ENCODE measurements at places on chromosomes 7 and 10. TPM values are rescaled to one million over a fixed set of nuclear protein-coding genes. Genes with fewer than 3 reads are reported as not detected.

The XPNPEP1 gene
- 89.2 TPM for total RNA-seq

The VPS50 gene
- 32.6 TPM for total RNA-seq

The MSMB gene
- total RNA-seq = not detected

The SDK1 gene
- 0.68 TPM for total RNA-seq

The DPP6 gene
- total RNA-seq = 1.3 TPM

GRCh38 chr10:98638920-98639319 lies 192.2 kb upstream of the HPS1 start:
- no peak for DNase-seq

GRCh38 chr7:24773646-24774045 lies 16.4 kb upstream of the GSDME start:
- DNase-seq = no peak

DNA sequence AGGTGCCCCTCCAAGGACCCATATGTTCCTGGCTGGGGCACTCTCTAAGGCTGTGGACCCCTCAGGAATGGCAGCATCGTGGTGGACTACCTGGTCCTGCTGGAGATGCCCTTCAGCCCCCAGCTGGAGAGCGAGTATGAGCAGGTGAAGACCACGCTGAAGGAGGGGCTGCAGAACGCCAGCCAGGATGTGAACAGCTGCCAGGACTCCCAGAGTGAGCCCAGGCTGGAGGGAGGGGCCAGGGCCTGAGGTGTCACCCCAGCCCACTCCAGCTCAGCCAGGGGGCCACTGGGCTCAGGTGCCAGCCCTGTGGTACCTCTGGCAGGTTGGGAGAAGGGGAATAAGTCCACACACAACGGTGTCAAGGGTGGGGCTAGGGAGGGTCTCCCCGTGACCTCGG lies 4.7 kb upstream of the MUC12 start:
- no peak for DNase-seq

- peak; percentile 75 for DNase-seq
Measured at GRCh38 chr7:137681657-137682562, 164.9 kb downstream of the DGKI start.

GRCh38 chr7:84228526-84228925 lies 33.9 kb upstream of the SEMA3A start:
- DNase-seq = no peak

DNA sequence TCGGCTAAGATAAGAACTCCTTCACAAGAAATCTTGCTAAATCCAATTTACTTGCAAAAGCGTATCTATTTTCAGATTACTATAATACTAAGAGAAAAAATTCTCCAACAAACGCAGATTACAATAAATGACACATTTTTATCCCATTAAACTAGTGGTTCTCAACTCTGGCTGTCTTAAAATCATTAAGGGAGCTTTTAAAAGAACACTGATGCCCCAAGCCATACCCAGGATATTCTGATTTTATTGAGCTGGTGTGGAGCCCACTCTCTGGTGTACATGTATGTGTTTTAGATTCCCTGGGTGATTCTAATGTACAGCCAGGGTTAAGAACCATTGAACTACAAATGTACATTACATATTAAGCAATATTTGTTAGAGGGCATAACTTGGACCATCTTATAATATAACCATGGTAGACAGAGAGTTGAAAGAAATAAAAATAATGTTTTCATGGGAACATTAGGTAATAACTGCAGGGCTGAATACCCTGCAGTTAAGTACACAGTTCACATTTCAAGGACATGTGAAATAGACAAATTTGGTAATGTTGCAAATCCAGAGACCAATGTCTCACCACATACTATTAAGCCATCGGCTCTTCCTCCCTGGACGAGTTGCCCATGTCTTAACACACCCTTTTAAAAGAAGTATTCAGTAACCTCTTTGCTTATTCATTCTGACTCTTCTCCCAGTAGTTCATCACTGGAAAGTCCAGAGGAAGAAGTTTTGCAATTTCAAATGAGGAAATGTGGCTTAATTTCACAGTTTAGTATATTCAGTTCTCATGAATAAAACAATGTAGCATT lies 6.2 kb downstream of the GSAP start:
- DNase-seq = peak; percentile 54
